CD4-positive, alpha-beta T cell treated with Interleukin-6 for 4 hours (primary cell): ENCODE measurements at places on chromosomes 7 and 10.

DNA sequence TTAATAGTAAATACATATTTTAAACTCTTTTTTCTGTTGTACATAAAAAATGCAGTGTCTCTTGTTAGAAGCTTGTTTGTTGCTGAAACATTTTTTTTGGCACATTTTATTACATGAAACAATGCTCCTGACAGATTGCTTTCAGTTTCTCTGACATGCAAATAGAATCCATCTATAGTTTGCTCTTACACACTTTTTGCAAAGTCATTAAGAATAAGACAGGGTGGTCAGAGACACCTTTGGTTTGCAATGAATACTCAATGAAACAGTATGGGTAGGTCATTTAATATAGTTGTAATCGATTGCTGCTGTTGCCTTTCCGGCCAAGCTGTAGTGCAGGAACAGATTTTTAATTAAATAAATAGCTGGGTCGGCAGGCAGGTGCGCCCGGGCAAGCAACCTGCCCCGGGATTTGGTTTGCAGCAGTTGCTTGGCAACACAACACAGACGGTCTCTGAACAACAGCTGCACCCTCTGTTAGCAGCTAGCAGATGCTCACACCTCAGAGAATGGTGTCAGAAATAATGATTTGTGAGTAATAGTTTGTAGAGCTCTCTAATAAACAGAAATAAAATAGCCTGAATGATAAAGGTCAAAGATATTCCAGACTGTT, 115.7 kb upstream of the CACNA2D1 start:
- no peak for DNase-seq

DNA sequence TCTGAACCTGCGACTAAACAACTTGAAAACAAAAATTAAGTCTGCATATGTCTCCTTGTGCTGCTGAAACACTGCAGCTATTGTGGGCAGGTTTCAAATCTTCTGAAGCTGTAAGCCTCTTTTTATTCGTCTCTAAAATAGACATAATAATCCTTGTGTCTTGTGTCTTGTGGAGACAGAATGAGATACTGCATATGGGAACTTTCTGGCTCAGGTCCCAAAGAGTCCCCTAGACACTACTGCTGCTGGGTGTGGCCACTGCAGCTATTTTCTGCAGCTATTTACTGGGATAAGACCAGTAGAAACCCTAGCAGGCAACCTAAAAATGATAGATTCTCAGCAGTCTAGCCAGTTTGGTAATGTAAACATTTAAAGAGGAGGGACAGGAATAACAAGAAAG, 252.0 kb downstream of the ELMO1 start:
- no peak for DNase-seq

- DNase-seq: no peak
Measured at GRCh38 chr7:30019387-30019786, 7.1 kb downstream of the FKBP14 start.

- no peak for DNase-seq
Measured at GRCh38 chr7:70638158-70639107, 493.5 kb upstream of the GALNT17 start.

- no peak for DNase-seq
Measured at GRCh38 chr10:101769541-101770180, 6.3 kb downstream of the FGF8 start.

GRCh38 chr7:130921391-130922180, 187.6 kb upstream of the KLF14 start:
- no peak for DNase-seq

DNA sequence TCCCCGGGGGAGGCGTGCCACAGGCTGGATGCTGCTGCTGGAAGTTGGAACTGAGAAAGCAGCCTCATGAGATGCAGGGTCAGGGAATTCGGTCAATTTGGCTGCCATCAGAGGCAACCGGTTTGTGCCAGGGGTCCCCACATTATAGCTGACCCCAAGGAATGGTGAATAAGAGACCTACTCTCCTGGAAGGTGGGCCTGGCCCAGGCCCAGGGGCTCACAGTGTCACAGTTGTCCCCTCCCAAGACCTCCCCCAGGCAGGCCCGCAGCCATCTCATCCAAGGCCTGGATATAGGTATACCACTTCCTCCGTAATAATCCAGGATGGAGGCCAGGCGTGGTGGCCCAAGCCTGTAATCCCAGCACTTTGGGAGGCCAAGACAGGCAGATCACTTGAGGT, 114.6 kb downstream of the NPTX2 start:
- DNase-seq: no peak

GRCh38 chr7:99944497-99945070, 15.2 kb upstream of the GJC3 start:
- DNase-seq: no peak

DNA sequence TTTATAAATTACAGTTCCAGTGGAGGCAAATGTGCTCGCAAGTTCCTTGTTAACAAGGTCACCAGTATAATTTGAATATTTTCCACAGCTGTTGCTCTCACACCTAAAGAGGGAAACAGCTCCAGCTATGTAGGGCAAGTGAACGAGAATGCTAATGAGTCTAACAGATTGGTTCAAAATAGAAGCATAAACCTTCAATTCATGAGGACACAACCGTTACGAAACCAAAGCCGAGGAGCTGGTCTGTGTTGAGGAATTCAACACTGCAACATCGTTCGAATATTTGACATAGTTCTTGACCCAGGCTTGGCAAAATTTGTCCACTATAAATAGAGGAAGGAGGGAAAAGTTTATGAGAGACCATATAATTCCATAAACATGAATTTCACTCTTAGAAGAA, 161.3 kb downstream of the KLF6 start:
- DNase-seq: no peak

GRCh38 chr10:98029149-98030092, 1.0 kb downstream of the CRTAC1 start:
- no peak for DNase-seq

- DNase-seq: no peak
Measured at GRCh38 chr10:28305553-28305952, 2.7 kb upstream of the MPP7 start.

- no peak for DNase-seq
Measured at GRCh38 chr7:3721422-3721821, 420.4 kb downstream of the SDK1 start.

DNA sequence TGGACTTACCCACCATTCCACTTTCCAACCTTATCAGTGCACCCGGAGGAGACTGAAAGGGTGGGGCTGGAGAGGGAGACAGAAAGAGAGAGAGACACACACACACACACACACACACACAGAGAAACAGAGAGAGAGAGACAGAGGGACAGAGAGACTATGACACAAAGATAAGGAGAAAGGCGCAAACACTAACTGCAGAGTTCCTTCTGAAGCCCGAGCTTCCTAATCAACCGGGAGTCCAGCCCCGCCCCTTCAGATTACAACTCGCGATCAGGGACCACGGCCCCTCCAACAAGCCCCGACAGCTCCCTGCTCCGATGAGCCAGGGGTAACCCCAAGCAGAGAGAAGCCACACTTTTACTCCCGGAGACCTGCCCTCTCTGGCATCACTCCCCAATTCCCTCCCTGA, 499 bp downstream of the GAL3ST4 start:
- DNase-seq: no peak

- no peak for DNase-seq
Measured at GRCh38 chr10:29202386-29202940, 86.4 kb upstream of the LYZL1 start.

GRCh38 chr7:158277219-158278141, 310.1 kb downstream of the PTPRN2 start:
- DNase-seq: no peak

DNA sequence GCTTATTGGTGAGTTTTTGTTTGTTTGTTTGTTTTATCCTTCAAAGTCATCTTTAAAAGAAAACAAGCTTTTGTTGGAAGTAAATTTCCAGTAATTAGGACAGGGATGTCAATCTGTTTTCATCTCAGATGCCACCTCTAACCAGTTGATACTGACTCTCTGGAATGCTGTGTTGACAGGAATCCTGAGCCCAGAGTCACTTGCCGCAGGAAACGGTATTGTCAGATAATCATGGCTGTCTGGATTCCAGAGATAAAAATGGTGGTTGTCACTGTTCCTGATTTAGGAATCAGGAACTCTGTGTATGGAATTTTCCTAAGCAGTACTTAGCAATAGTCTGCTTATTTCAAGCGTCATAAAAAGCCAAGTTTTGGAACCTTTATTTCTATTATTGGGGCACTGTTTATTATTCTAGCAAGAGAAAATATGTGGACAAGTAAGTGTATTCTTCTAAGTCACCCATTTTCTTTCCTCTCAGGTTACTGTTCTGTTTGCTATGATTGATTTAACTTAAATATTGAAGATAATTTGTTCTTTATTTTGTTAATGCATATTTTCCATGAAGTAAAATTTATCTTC, 39.2 kb downstream of the CDC123 start:
- no peak for DNase-seq

GRCh38 chr10:759898-760477, 70.5 kb upstream of the DIP2C start:
- no peak for DNase-seq

DNA sequence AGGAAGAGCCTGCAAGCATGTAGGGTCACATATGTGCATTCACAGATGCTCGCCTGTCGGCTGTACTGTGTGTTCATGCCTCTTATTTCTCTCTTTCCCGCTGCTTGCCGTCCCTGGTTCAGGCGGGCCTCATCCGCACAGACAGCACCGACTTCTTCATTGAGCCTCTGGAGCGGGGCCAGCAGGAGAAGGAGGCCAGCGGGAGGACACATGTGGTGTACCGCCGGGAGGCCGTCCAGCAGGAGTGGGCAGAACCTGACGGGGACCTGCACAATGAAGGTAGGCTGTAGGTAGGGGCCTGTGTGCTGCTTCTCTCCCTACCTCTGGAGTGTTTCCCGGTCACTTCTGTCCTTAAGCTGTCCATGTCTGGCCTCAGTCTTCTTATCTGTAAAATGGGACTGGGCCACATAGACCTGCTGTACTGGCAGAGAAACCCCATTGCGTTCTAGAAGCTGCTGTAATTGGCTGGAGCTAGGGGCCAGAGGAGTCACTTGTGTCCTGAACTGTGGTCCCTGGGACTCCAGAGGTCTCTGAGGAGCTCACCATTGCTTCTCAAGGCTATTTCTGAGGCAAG, 30.0 kb downstream of the ADAMTS14 start:
- no peak for DNase-seq

GRCh38 chr7:55127135-55127551, 108.3 kb downstream of the EGFR start:
- no peak for DNase-seq

DNA sequence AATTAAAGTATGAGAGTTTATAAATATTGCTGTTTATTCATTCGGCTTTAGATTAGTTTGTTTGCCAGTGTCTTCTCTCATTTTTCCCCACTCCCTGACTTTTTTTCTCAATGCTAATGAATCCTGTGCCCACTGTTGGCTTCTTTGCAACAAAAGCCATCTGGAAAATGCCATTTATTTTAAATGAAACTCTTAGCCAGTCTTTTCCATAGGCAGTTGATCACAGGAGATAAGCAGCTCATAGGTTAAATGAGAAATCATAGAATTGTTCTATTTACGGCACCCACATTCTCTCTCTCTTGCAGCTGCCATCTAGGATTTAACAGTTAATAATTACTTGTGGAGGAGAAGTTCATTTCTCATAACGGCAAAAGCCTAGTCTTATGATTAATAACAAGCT, 249.3 kb upstream of the POM121L12 start:
- DNase-seq: no peak
